ENCODE measurements at places on chromosomes 16 and 17.

DNA sequence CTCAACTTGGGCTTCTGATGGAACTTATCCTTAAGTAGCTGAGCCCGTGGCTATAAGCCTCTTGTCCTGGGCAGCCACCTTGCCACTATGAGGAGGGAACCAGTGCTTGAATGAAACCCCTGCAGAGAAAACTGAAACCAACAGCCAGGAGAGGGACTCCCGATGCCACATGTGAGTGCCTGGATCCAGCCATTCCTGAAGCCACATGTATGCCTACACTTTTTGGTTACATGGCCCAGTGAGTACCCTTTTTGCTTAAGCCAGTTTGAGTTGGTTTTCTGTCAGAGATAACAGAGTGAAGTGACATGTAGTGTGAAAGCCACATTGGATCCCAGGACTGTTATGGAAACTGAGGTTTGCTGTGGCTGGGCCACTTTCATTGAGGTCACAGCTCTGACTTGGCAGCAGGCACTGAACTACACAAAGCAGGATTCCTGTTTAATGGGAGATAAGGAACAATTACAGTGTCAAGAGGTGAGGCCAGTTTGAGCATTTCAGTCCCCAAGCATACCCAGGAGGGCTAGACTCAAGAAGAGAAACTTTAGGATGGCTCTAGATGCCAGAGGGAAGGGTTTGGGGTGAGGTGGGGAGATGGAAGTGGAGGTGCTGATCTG is 222.2 kb downstream of the PARN start:
- DNase-seq = no peak

GRCh38 chr17:3799181-3799945 is 1.6 kb downstream of the ITGAE start:
- DNase-seq = no peak

DNA sequence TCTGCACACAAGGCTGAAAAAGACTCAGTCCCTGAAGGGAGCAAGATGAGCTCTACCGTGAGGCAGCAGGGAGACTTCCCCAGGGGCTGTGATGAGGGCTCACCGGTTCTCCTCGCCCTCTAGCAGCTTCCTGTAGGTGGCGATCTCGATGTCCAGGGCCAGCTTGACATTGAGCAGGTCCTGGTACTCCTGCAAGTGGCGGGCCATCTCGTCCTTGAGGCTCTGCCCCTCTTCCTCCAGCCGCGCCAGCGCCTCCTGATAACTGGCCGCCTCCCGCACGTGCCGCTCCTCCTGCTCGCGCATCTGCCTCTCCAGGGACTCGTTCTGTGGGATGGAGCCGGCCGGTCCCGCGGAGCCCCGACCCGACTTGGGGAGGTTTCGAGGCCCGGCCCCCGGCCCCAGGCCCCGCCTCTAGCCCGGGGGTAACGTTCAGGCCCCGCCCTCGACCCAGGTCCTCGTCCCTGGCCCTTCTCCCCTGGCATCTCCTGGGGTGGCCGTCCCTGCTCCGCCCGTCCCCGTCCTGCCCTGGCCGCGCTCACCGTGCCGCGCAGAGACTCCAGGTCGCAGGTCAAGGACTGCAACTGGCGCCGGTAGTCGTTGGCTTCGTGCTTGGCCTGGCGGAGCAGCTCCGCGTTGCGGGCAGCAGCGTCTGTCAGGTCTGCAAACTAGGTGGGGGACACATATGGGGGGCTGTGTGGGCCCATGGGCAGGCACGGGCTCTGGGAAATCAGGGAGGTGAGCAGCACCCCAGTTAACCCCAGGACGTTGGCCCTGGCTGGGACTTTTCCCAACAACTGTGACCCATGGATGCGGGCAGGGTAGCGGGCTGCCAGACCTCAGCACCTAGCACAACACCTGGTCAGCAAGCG is 3.9 kb downstream of the GFAP start:
- peak; percentile 16 for DNase-seq

GRCh38 chr17:80512233-80512632 is 32.4 kb upstream of the RPTOR start:
- no peak for DNase-seq

DNA sequence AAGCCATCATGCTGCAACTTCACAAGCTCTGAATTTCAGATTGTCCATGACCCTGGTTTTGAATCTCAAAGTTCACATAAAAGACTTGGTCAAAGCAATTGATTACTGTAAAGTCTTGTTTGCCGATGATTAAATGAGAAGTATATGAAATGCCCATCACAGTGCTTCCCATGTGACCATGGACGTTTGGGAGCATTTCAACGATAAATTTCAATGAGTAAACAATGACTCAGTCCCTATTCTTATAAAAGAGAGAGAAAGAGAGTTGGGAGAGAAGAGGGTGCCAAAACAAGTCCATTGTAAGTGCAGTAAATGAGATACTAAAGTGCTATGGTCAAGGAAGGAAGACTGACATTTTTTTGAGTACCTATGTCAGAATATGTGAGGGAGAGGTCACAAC is 276.9 kb downstream of the SOX9 start:
- DNase-seq = no peak

DNA sequence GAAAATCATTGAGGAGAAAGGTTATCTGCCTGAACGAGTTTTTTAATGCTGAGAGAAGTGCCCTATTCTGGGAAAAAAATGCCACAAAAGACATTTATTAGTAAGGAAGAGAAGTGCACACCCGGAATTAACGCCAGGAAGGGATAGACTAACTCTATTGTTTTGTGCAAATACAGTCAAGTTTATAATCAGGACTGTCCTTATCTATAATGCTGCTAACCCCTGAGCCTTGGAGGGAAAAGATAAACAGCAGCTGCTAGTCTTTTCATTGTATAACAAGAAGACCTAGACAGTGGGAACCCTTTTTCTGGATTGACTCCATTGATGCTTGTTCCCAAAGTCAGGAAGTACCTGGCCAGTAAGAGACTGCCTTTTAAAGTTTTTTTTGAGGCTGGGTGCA is 26.5 kb downstream of the BCAS3 start:
- no peak for DNase-seq

- DNase-seq = no peak
These were observed 24.5 kb upstream of the CPPED1 start for GRCh38 chr16:12828206-12828605.

- DNase-seq = no peak
These were observed 15.8 kb upstream of the AKTIP start for GRCh38 chr16:53518550-53519416.

GRCh38 chr17:76848670-76849069 is 19.5 kb upstream of the MGAT5B start:
- DNase-seq = no peak

DNA sequence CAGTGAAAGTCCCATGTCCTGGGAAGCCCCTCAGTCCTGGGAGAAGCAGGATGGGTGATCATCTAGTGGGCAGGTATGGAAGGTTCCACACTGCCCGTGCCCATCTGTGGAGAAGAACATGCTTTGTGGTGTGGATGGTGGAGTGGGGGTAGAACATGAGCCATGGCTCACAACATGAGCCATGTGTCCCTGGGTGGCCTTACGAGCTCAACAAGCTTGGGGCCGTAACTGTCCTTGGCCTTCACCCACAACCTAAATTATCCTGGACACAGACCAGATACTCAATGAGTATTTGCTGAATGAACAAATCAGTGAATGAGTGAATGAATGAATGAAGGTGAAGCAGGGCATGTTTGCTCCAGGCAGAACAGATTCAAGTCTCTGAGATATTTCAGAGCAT is 13.5 kb downstream of the SOX8 start:
- DNase-seq = no peak

GRCh38 chr16:64217789-64218535 is 903.9 kb downstream of the CDH11 start:
- DNase-seq = no peak

GRCh38 chr16:52812678-52813556 is 239.8 kb downstream of the CHD9NB start:
- no peak for DNase-seq

DNA sequence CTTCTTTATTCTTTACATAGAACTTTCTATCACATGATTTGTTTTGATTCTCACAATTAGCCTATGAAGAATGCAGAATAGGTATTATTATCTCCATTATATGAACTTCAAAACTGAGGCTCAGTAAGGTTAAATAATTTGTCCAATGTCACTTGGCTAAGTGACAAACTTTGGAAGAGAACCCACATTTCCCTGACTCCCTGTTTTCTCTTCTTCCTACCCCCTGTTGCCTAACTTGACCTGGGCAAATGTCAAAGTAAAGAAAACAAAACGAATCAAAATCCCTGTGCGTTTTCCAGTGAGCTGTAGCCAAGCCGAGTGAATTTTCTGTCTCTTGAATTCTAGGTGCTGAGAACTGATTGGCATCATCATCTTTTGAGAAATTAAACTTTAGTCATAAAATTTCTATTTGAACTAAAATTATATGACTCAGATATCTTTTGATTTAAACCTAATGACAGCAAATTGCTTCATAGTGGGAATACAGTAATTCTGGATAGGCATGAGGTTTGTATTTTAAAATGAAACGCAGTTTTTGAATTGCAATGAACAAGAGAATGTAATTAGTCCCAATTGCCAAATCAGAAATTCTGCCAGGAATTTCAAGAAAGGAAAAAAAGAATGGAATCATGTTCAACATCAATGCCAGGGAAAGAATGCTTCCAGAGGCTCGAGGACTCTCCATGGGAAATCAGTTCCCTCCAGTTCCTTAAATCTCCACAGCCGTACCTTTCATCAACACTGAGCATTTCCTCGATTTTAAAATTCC is 4.6 kb upstream of the NACA2 start:
- no peak for DNase-seq

- DNase-seq = no peak
These were observed 21.5 kb upstream of the BRCA1 start for GRCh38 chr17:43146649-43147048.

GRCh38 chr17:63688396-63689020 is 11.4 kb downstream of the LIMD2 start:
- DNase-seq = no peak

DNA sequence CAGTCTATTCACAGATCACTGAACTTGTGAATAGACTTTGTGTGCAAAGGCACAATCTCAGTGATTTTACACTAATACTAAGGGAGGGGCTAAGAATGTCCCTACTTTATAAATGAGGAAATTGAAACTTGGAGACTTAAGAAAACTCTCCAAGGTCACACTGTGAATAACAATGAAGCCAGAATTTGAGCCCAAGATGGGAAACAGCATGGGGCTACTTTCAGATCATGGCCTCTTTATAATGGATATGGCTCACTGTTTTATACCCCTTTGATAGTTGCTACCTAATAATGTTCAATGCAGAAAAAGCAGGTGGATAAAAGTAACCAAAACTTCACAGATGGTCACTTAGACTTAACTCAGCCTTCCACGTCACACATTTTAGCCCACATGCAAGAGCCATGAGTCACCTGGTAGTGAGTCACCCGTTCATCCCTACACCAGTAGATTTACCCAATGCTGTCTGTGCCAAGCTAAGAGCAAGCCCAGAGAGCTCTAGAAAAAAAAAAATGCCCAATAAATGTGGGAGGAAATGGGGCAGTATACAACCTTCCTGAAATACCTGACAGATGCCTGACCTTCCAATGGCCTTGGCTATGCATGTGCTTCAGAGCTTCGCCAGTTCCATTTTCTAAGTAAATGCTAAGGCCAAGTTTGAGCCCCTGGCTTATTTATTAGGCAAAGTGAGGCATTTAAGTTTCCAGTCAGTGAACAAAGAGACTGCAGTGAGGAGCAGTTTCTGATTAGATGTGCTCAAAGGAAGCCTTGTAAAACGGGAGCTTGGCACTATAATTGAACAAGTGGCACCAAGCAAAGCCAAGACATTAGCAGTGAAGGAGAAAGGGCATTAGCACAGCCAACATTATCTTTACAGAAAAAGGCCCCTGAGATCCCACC is 219.7 kb downstream of the TMEM114 start:
- DNase-seq = no peak

DNA sequence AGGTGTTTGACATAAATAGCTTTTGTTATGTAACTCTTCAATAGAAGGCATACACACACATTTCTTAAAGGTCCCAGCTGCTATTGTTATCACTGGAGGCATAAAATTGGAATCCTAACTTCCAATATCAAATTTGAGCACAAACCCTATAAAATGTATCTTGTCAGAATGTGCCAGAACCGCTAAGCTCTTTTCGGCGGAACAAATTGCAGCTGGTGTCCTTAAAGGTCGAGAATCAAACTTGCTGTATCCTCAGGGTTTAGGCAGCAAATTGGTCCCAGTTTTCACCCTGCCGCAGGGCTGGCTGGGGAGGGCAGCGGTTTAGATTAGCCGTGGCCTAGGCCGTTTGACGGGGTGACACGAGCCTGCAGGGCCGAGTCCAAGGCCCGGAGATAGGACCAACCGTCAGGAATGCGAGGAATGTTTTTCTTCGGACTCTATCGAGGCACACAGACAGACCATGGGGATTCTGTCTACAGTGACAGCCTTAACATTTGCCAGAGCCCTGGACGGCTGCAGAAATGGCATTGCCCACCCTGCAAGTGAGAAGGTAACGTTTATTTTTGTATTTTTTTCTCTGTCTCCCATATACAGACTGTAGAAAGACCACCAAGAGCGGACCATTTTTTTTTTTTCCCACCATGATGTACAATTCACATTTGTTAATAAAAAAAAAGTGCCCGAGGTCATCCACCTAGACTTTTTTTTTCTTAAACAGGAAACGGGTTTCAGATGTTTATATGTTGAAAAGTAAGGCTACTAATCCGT is 297.1 kb downstream of the IRF8 start:
- no peak for DNase-seq

DNA sequence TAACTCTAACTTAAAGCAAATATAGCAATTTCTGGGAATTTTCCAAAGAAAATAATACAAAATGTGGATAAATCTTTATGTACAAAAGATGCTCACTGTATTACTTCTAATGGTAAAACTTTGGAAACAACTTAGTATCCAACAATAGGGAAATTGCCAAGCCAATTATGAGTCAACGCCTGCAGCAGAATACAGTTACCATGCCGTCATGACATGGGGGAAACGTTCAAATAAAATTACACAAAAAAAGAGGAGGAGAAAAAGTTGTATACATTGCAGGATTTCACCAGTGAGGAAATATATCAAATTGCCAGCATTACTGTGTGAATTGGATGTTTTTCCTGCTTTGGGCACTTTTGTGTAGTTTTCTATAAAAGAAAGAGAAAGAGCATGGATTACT is 469.6 kb downstream of the SOX9 start:
- DNase-seq = no peak

- no peak for DNase-seq
These were observed 60.0 kb downstream of the CRISPLD2 start for GRCh38 chr16:84879569-84880487.

- DNase-seq = no peak
These were observed 26.9 kb upstream of the TIMP2 start for GRCh38 chr17:78951967-78952551.

DNA sequence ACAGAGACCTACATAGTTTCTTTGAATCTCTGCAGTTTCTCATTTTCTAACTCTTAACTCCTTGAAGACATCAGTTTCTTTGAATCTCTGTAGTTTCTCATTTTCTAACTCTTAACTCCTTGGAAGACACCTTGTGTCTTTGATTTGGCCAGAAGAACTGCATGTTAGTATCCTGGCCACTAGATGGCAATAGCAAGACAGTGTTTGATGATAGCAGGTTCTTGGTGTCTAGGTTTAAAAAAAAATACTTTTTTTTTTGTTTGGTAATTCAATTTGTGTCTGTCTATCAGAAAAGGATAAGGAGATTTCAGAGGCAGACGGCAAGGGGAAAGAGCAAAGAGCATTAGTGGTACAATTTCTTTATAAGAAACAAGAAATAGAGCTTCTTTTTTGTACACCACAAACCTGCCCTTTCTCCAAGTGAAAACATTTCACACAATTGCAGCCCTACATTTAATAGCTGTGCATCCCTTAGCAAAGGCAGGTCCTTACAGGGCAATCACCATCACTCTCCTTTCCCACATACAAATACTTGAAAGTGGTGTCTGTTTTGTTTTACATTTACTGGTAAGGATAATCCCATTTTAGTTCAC is 1324.9 kb upstream of the CDH8 start:
- no peak for DNase-seq

GRCh38 chr17:48800626-48801217 is 16.3 kb downstream of the TTLL6 start:
- DNase-seq = no peak
